ENCODE measurements at places on chromosomes 5 and 9.

GRCh38 chr9:75432386-75432785 is 344.1 kb downstream of the OSTF1 start:
- DNase-seq: no peak

DNA sequence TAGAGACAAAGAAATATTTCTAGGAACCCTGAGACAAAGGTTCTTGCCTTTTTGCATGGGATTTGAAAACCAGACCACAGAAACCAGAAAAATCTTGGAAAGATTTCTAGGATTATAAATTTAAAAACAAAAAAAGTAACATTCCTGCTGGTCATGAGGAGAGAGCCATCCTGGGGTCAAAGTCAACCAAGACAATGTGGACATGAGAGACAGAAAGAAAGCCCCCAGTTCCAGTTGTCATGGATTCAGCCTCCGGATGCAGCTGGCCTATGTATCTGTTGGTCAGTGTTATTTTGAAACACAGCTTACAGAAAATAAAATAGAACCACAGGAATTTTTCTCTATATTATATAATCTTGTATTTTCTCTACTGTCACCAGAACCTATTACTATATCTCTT is 24.4 kb upstream of the RGMB start:
- DNase-seq: no peak

GRCh38 chr5:87845734-87846133 is 422.9 kb downstream of the TMEM161B start:
- DNase-seq: no peak

DNA sequence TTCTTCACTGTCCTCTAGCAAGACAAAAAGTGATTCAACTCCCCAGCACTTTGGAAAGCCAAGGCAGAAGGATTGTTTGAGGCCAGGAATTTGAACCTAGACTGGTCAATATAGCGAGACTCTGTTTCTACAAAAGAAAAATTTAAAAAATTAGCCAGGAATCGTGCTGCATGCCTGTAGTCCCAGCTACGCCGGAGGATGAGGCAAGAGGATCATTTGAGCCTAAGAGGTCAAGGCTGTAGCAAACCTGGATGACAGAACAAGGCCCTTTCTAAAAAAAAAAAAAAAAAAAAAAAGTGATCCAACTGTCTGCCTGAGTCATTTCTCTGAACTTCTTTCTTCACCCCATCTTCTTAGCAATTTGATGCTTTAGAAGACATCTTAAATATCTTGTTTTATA is 12.4 kb downstream of the ITGA2 start:
- DNase-seq: no peak

GRCh38 chr5:15385553-15385952 is 114.4 kb upstream of the FBXL7 start:
- DNase-seq: no peak

- DNase-seq: no peak
Measured at GRCh38 chr9:121902461-121903135, 190.5 kb downstream of the TTLL11 start.

DNA sequence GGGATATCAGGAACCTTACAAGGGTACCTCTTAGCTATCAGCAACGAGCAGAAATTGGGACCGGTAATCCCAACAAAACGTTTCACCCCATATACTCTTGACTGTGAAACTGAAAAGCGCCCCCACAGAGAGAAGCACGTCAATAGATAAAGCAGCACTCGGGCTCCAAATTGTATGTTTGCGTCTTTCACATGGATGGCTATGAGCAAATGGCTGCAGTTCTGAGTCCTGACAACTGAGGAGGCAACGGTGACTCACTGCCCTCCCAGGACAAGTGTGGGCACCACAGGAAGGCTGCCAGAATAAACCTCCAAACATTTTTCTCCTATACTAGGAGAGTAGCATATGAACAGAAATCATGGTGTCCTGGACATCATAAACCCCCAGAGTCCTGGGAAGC is 36.6 kb downstream of the SEMA4D start:
- DNase-seq: no peak

DNA sequence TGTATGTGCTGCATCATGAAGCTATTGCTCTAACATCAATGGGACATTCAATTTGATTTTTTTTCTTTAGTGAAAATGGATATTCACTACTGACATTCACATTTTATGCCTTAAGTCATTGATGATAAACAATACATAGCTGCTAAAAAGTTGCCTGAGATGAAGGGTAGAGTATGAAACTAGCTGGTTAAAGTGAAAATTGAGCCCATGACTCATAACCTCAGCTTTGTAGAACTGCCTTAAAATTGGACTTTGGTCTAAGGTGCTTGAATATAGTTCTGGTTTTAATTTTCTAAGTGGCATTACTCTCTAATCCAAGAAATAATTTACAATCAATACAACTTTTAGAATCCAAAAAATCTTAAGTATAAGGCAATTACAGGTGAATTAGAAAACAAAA is 740.4 kb upstream of the RIOK2 start:
- DNase-seq: no peak

- DNase-seq: no peak
Measured at GRCh38 chr9:134303601-134304000, 22.7 kb upstream of the RXRA start.

DNA sequence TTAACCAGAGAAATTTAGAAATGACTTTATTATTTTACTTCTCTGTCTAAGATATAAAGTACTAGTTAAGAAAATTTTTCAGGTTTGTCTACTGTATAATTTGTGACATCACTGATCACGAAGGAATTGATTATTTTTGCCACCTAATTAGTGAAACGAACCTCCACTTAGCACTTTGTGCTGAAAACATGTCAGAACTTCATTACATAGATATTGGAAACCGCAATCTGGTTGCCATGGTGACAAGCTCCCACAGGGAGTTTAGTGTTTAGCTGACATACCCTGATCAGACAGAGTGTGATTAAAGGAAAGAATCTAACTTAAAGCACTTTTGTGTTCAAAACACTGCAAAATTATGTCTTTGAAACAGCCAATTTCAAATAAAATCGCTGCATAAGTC is 668.4 kb upstream of the CCNG1 start:
- DNase-seq: no peak

- DNase-seq: no peak
Measured at GRCh38 chr5:42985129-42986037, 54.7 kb downstream of the ANXA2R start.

- DNase-seq: no peak
Measured at GRCh38 chr9:114775981-114776380, 29.9 kb downstream of the TNFSF15 start.

DNA sequence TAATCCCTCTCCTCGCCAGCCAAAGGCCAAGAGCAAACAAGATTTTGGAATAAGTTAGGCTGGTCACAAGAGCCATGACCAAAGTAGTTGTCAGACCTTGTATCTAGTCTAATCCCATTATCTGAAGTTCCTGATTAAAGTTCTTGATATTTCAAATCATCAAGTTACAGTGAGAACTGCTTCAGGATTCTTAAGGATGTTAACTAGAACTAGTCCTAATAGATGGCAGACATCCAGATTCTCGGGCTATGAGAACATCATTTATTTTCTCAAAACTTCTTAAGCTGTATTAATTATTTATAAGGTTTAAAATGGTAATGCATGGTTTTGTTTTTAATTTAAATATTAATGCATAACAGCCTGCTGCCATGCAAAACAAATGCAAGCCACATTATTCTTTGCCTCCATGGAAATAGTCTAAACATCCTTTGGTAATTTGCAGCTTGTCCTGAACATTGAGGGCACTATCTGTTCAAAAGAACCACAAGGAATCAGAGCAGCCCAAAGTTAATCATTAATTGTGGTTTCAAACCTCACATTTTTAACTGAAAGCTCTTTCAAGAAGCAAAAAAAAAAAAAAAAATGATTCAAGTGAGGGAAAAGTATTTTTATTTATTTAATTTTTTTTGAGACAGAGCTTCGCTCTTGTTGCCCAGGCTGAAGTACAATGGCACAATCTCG is 95.1 kb downstream of the TTC39B start:
- DNase-seq: peak; percentile 84

DNA sequence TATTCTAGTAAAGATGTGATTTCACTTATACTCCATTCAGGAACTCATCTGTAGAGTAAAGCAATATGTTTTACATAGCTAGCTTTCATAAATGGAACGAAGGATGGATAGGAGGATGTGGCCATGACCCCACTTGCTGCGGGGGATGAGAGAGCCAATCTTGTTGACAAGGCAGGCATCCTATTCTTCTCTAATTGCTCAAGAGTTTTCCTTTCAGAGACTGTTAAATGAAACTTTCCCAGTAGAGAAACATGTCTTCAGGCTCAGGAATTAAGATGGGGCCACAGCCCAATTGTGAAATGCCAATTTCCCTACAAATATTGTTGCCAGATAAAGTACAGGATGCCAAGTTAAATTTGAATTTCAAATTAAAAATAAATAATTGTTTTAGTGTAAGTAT is 196.2 kb upstream of the TUT7 start:
- DNase-seq: no peak

- DNase-seq: no peak
Measured at GRCh38 chr5:61410811-61411210, 78.8 kb downstream of the ZSWIM6 start.

- DNase-seq: no peak
Measured at GRCh38 chr9:108456903-108457302, 398.9 kb downstream of the ACTL7B start.

- no peak for DNase-seq
Measured at GRCh38 chr9:120383611-120383998, 196.4 kb downstream of the CDK5RAP2 start.

DNA sequence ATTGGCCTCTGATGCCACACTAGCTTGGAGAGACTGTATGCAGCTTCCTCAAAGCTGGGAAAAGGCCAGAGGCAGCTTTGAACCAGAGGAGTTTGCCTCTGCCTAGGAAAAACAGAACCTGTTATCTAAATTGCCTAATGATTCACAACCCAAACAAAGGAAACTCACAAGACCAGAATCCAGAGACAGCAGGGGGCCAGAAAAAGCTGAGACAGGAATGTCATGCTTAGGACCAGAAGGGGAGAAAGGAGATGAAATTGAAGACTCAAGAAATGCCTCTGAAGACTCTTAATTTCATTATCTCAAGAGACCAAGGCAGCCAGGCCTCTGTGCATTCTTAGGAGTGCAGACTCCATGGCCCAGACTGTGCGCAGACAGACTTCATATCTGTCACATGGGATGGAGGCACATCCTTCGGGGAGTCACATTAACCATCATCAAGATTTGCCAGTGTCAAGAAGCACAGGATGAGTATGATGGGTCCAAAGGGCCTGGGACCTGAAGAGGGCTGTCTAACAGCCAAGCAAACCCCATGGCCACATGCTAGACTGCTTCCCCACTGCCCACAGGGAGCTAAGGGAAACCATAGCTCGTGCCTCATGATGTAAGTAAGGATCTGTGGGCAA is 57.3 kb downstream of the ARSB start:
- no peak for DNase-seq

DNA sequence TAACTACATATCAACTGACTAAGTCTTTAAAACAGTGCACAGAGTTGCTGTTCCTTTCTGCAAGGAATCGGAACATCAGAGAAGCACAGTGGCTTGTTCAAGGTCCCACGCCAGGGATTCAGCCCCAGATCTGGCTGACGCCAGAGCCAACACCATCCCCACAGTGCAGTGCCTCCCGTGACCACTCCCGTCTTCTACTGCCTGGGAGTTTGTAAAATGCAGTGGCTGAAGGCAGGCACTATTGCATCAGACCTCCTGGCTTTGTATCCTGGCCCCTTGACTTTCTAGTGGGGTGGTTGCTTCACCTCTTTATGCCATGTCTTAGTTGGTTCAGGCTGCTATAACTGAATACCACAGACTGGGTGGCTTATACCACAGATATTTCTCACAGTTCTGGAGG is 131.0 kb downstream of the NSG2 start:
- no peak for DNase-seq

DNA sequence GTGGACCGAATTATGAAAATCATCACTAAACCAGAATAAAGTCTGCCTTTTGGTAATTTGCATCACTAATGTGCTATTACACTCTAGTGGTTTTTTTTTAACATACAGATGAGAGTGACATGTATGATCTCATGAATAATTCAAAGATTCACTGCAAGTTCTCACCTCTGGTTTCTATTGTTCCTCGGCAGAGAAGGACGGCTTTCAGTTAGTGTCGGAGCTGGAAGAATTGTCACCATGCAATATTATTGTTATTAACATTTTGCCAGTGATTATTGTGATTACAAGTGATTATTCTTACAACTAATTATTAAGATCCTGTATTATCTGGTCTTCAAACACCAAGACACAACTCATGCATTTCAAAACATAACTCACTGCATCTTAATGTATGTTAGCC is 366.6 kb upstream of the RPS23 start:
- peak; percentile 79 for DNase-seq

DNA sequence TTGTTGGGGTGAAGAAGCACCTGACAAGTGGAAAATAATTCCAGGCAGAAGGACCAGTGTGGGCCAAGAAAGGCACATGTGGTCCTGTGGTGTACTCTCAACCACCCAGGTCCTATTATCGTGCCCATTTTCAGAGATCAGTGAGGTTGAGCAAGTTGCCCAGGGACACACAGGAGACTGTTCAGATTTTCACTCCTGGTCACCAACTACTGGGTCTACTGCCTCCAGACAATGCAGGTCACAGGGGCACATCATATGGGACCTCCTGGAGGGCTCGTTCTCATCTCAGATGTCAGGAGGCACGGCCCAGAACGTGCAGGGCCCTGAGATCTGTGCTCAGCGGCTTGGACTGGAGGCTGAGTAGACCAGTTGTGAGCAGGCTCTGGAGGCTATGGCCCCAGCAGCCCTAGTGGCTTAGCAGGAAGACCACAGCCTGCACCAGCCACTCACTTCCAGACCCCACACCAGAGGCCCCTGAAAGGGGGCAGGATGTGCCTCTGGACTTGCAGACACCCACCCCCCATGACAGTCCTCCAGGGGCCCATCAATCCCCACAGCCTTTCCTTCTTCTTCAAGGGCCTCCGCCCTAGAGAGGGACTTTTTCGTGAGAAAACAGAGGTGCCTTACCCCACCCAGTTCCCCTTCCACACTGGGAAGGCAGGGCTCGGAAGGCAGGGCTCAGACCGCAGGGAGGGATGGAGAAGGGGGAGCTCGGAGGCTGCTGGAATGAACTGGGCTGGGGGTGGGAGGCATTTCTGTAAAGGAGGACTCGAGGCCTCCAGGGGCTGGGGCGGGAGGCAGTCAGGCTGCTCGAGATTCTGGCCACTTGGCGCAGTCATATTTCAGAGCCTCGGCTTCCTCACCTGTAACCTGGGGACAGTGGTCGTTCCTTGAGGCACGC is 82.7 kb upstream of the NEURL1B start:
- no peak for DNase-seq

DNA sequence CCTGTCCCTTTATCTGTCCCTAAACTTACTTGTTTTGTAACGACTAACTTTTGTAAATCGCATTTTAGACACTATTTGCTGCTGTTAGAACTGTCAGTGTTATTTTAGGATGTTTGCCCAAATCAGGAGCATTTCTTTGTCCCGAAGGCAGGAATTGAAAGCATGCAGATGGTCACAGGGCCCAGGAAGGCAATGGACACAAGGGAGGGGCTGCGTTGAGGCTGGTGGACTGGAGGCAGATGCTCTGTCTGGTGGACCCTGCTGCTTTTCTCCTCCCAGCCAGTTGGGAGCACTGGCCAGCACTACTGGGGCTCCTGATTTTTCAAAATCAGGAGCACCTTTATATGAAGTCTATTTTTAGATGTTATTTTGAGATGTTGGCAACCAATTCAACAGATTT is 31.7 kb downstream of the DOCK2 start:
- no peak for DNase-seq

All from NCI-H526 treated with DMSO at 0.1 percent for 48 hours (cell line).